ENCODE measurements at places on chromosomes 2 and 18.

DNA sequence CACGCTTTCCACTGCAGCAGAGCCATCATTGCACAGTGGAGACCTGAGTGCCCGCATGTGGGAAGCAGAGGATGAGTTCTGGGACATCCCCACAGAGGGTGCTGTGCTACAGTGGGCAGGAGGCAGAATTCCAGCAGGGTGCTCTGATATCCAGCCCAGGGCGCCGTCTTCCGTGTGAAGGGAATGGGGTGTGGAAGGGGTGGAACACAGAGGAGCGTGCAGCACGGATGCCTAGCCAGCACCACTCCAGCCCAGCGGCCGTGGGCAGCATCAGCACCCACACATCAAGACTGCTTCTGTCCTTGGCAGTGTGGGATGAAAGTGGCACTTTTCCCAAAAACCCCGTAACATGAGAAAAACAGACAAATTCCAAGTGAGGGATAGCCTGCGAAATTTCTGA lies 134.3 kb downstream of the ZNF236 start:
- DNase-seq: no peak

- DNase-seq: no peak
These were observed 226.1 kb downstream of the VAPA start for GRCh38 chr18:10139783-10140410.

DNA sequence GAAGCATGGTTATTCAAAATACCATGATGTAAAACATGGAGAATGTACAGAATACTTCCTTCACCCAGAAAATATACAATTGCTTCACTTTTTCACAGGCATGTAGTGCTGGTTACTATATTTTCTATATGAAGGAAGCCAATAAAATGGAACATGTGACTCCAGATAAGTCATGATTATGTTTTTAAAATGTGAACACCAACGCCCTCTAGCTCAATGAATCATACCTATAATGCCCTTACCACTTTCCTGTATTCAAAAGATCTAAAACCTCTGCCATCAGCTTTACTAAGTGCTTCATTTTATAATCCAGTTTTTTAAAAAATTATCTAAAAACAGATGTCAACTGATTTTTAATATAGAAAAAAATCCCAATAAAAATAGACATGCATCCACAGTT lies 59.9 kb downstream of the SMAD2 start:
- no peak for DNase-seq

GRCh38 chr18:34048423-34048822 lies 176.3 kb downstream of the NOL4 start:
- no peak for DNase-seq

- no peak for DNase-seq
These were observed 63.8 kb downstream of the ARL6IP6 start for GRCh38 chr2:152782171-152782570.
